NCI-H2029 treated with DMSO at 0.1 percent for 48 hours (cell line): ENCODE measurements at places on chromosomes 4 and X.
A peak's percentile ranks its signal among the peaks of the same experiment; 100 is the strongest.

GRCh38 chr4:48297256-48297846 lies 27.7 kb upstream of the TEC start:
- no peak for DNase-seq

GRCh38 chr4:157204634-157205244 lies 15.8 kb upstream of the GRIA2 start:
- DNase-seq = no peak

DNA sequence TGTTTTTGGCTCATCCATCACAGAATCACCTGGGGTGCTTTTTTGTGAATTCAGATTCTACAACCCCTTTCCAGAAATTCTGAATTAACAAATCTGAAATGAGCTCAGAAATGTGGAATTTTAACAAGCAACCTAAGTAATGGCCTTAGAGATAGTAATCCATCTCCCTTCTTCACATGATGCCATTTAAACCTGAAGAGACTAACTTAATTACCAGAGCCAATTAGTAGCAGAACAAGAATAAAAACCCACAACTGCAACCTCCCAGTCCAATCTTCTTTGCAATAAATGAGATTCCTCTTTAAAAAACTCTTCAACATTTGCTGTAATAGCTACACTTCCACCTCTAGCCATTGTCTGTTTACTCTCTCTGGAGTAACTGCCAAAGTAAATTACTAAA lies 69.7 kb downstream of the ARAP2 start:
- DNase-seq = no peak

DNA sequence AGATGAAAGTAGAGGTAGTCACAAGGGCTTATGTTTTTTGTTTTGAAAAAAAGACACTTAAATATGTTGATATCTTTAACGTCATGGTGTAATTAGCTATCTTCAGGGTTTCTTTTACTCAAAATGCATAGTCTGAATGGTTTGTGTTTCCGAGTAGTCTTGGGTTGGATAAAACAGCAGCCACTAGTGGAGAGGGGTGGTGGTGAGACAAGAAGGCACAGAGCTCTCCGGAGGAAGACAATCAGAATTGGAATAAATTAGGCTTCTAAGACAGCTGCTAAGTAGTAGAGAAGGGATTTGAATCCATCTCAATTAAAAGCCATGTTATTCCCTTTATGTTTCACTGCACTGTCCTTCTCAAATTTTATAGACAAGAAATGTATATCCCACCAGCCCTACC lies 240.4 kb upstream of the VEGFC start:
- no peak for DNase-seq

DNA sequence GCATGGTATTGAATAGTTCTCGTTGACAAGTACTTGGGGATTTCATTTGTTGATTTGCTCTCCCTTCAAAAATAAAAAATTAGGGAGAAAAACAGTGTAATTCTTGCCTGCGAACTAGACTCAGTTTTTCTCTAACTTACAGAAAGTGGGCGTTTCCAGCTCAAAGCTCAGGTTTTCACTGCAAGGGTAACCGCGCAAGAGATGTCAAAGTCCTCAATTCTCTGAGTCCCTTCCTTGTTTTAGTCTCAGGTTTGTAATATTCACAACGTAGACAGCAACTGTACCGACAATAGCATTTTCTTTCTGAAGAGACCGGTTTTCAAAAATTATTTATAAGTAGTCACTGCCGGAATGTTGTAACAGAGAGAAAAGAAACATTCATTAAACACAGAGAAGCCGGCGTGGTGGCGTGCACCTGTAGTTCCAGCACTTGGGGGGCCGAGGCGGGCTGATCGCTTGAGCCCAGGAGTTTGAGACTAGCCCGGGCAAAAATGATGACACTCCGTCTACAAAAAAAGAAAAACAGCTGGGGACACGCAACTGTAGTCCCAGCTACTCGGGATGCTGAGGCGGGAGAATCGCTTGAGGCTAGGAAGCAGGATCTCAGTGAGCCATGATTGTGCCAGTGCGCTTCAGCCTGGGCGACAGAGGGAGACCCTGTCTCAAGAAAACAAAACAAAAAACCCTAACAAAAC lies 774 bp downstream of the ZCCHC4 start:
- no peak for DNase-seq

- no peak for DNase-seq
Observed at GRCh38 chrX:47179928-47180255, 13.7 kb upstream of the UBA1 start.

DNA sequence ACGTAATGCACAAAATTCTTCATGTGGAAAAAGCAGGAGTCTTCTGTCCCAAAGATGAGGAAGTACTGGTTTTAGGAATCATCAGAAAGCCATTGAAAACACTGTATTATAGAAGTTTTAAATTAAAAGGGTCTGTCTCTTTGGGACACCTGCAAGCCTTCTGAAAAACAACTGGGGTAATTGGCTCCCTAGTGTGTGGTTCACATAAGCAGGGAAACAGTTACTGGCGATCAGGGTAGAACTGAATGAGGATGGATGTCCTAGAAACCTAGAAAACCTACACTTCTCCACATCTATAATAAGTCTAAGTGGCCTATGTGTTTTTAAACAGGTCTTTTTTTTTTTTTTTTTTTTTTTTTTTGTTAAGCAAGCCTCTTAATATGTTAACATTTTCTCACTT lies 945.5 kb upstream of the PCDH10 start:
- DNase-seq = no peak

- DNase-seq = no peak
Observed at GRCh38 chrX:34053931-34054330, 78.2 kb downstream of the FAM47A start.

DNA sequence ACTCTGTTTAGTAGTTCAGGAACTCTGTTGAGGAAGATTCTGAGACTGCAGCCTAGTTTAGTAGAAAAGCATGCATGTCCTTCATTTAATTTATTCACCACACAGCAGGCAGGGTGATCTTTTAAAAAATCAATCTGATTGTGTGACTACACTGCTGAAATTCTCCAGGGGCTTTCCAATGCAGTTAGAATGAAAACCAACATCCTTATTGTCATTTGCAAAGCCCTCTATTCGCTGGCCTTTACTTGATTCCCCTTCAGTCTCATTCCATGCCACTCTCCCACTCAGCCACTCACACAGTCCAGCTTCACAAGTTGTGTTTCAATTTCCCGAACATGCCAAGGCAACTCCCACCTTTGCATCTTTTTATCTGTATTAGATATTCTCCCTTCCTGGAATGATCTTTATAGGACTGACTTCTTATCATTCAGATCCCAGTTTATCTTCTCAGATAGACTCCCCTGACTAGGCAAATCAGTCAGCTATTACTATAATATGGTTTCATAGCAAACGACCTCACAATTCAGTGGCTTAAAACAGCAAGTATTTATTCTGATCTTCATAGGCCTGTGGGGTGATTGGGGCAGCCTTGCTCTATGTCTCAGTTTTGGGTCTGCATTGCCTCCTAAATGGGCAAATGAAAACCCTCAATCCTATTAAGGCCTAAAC lies 21.3 kb upstream of the FTHL17 start:
- DNase-seq = no peak

GRCh38 chrX:150693725-150694574 lies 754 bp downstream of the MTMR1 start:
- DNase-seq = peak; percentile 32

DNA sequence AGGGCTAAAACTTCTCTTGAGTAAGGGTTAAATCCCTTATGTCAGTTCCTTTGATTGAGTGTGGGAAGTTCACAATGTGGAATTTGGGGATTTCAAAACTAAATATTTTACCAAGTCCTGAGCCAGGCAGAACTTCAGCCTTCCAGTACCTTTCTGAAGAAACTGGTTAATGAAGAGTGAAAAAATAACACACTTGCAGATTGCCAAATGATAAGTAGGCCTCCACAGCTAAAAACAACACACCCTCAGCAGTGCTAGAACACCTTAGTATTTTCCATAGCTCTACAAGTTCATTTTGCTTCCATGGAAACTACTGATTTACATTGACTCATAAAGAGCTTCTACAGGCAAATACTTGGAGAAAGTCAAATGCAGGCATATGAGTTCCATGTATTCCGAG lies 326.8 kb downstream of the ZNF674 start:
- DNase-seq = no peak

- no peak for DNase-seq
Observed at GRCh38 chr4:182492423-182492822, 249.2 kb downstream of the TENM3 start.

- DNase-seq = no peak
Observed at GRCh38 chr4:91472046-91472445, 831.7 kb upstream of the GRID2 start.

- no peak for DNase-seq
Observed at GRCh38 chrX:45876206-45876605, 669.0 kb downstream of the ZNF674 start.

DNA sequence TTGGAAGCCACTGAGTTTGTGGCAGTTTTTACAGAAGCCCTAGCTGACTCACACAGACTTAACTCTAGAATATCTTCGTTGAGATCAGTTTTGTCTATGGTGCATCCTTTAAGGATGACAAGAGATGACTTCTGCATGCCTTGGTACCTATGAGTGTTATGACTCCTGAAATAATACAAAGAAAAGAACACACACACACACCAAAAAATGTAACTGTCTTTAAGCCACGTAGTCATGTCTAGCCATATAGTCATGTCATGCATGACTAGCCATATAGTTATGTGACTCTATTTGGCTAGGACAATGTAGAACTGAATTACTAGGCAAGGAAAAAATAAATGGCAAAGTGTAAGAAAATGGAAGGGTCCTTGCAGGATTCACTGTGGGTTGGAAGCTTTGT lies 447.8 kb downstream of the NLGN4X start:
- DNase-seq = no peak

DNA sequence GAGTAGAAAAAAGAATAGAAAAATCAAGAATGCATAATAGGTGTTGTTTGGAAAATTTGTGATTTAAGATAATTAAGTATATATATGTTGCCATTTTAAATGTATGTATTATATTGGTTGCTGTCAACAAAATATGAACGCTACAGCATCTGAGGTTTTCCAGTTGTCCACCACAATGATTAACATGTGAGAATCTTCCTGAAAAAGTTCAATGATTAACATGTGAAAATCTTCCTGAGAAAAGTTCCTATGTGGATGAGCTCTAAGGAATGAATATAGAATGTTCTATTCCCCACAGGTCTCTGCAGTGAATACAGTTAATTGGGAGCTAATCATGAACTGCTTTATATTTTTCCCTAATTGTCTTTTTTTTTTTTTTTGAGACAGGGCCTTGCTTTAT lies 214.7 kb downstream of the CBR4 start:
- no peak for DNase-seq

DNA sequence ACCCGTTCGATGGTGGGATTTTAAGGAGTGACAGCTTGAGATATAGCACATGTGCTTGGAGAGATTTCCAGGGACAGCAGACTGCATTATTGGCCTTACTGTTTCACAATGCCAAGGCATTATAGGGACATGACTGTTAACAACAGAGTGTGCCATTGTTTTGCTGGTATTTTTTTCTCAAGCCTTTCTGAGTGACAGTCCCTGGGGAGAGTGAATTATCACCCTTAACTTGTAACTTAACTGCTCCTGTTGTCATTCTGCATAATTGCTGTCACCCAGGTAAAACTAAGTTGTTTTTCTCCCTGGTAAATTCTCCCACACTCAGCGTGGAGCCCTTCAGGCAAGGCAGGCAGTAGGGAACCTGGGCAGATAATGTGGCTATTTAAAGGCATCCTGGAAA lies 989.2 kb upstream of the LCORL start:
- no peak for DNase-seq

GRCh38 chrX:80808881-80809411 lies 731 bp downstream of the BRWD3 start:
- peak; percentile 20 for DNase-seq

GRCh38 chrX:22296871-22297270 lies 24.2 kb downstream of the CBLL2 start:
- DNase-seq = no peak

- no peak for DNase-seq
Observed at GRCh38 chr4:120055162-120055561, 11.5 kb downstream of the MAD2L1 start.

GRCh38 chrX:103556963-103557612 lies 28.2 kb upstream of the TCEAL4 start:
- DNase-seq = peak; percentile 21

GRCh38 chr4:173014113-173014558 lies 154.5 kb upstream of the GALNT7 start:
- DNase-seq = no peak

GRCh38 chrX:125439194-125439849 lies 119.7 kb downstream of the TEX13C start:
- DNase-seq = no peak

GRCh38 chr4:177596035-177596434 lies 153.8 kb upstream of the AGA start:
- no peak for DNase-seq

DNA sequence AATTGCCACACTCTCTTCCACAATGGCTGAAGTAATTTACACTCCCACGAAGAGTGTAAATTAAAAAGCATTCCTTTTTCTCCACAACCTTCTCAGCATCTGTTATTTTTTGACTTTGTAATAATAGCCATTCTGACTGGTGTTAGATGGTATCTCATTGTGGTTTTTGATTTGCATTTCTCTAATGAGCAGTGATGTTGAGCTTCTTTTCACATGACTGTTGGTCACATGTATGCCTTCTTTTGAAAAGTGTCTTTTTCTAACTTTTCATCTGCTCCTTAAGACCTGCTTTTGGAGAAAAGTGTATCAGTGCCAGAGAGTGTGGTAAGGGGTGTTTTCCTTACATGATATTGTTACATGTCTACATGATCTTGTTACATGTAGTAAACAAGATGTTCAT lies 25.7 kb downstream of the GUCY1A1 start:
- DNase-seq = no peak

DNA sequence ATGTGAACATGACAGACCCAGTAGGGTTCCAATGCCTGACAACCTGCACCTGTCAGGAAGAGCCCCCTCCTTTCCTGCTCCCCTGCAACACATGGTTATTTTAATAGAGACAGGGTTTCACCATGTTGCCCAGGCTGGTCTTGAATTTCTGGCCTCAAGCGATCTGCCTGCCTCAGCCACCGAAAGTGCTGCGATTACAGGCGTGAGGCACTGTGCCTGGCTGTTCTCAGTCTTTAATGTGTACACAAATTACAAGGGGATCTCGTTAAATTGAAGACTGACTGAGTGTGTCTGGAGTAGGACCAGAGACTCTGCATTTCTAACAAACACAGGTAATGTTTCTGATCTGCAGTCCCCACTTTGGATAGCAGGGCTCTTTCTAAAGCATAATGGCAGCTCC lies 55.4 kb downstream of the NPNT start:
- DNase-seq = no peak

- no peak for DNase-seq
Observed at GRCh38 chr4:7526491-7526890, 91.8 kb upstream of the PSAPL1 start.

- DNase-seq = no peak
Observed at GRCh38 chrX:26613956-26614355, 398.0 kb downstream of the MAGEB5 start.

- DNase-seq = peak; percentile 85
Observed at GRCh38 chr4:96599752-96600151, 759.9 kb downstream of the PDHA2 start.

DNA sequence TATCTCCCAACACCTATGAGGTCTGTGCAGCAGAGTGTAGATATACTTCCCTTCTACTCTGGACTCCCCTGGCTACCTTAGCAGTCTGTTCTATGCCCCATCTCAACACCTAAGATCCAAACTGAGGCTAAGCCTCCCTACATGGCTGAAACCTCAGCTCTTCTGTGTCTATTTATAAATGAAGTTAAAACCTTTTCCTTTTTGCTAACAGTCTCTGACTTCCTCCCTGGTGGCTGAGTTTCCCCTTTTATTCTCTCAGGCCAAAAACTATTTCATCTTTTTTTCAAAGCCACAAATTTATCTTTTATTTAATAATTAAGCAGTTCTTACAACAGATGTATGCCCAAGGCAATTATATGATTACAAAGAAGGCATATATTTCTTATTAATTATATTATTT lies 111.8 kb upstream of the STIM2 start:
- DNase-seq = no peak
